ENCODE measurements at places on chromosomes 2 and 18.

- no peak for DNase-seq
Measured at GRCh38 chr18:48024881-48025660, 94.6 kb upstream of the SMAD2 start.

GRCh38 chr2:237692601-237693290 is 65.4 kb downstream of the LRRFIP1 start:
- DNase-seq: peak; percentile 75

DNA sequence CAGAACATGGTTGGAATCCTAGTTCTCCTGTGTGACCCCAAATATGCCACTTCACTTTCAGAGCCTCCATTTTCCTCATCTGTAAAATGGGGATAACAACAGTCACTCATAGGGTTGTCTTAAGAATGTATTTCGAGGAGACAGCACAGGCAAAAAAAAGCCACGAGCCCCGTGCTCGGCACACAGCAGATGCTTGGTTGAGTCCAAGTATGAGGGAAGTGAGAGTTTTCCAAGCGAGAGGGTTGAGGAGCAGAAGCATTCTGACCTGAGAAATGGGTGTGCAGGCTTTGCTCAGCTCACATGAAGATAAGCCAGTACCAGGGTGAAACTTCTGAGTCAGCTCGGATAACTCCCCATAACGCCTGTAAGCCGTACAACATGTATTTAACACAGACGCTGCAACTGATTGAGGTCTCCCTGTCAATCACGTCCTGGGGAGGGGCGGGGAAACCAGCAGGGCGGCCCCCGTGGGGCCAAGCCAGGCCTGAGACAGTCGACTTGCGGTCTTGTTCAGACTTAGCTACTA is 23.0 kb upstream of the ODC1 start:
- peak; percentile 26 for DNase-seq

GRCh38 chr2:19287324-19287723 is 71.1 kb downstream of the OSR1 start:
- DNase-seq: no peak

DNA sequence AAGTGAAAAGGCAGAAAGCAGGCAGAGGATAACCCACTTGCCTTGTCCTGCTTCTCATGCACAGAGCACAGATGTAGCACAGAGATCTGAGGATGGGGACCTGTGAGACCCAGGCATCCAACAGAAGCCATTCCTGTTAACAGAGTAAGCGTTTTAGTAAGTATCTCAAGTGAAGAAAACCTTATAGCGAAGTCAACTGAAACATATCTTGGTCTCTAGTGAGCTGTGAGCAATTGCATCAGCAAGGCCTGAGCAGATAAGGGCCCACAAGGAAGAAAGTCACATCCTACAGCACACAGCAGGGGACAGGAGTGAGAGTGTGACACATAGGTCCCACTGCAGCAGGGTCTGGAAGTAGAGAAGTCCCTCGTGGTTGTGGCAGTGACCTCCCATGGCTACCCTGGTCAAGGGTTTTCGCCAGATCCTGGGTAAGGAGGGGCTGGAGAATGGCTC is 248.7 kb upstream of the TNP1 start:
- no peak for DNase-seq

- DNase-seq: no peak
Measured at GRCh38 chr2:168180483-168180882, 66.9 kb downstream of the STK39 start.

GRCh38 chr2:163558251-163559021 is 177.4 kb downstream of the FIGN start:
- DNase-seq: peak; percentile 80

DNA sequence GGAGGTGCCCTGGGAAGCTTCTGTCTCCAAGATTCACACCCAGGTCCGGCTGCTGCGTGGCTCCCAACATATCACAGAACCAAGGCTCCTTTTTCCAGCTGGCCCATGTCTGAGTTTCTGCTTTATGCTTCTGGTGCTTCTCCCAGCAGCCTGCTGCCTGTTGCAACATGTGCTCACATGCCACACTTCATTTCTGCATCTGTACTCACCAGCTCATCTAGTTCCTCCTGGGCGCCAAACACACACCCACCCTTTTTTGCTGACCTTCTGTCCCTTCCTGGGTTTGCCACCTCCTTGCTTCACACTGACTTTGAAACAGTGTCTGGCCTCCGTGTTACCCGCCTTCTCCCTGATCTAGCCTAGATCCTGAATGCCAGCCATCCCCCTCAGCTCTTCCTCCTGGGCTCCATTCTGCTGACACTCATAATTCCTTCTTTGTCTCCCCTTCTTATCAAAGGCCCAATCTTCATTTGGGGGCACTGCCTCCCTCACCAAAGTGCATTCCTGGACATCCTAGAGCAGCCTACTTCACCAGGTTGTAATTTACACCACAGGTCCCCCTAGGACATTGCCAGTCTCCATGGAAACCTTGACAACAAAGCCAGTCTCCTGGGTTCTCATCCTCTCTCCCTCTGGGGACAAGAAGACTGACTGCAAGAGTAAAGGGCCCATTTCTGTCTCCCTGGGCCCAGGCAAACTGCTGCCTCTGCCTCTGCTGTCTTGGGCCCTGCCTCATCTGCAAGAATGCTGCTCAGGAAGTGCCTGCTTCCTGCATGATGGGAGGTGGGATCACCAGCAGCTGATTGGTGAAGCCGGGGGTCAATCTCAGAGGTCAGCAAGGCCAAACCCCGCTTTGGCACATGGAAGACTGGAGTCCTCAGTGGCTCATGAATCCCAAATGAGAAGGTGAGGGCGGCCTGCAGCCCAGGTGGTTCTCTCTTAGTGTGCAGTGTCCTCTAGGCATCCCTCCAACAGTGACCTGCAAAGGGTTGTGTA is 13.9 kb upstream of the PROM2 start:
- no peak for DNase-seq

DNA sequence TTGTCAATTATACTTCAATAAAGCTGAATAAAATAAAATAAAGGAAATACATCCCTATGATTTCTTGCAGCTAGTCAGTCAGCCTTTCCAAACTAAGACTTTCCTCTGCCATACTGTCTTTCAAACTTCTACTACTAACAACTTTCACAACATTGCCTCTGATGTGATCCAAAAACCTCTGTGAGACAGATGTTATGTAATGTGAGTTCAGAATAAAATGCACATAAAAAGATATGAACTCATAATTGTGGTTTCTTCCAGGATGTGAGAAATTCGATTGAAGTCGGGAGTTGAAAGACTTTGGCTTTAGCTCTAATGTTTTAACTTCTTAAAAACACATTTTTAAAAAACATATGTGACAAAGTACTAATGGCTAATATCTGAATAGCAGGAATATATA is 98.7 kb downstream of the PIGN start:
- DNase-seq: no peak

GRCh38 chr18:70127359-70127758 is 78.1 kb downstream of the RTTN start:
- no peak for DNase-seq

- DNase-seq: no peak
Measured at GRCh38 chr2:10159581-10160131, 37.1 kb downstream of the RRM2 start.

GRCh38 chr18:11658989-11659388 is 30.1 kb upstream of the GNAL start:
- DNase-seq: no peak

- DNase-seq: no peak
Measured at GRCh38 chr2:213259266-213259665, 25.0 kb upstream of the SPAG16 start.

GRCh38 chr2:220000080-220000479 is 372.6 kb downstream of the SLC4A3 start:
- DNase-seq: no peak

DNA sequence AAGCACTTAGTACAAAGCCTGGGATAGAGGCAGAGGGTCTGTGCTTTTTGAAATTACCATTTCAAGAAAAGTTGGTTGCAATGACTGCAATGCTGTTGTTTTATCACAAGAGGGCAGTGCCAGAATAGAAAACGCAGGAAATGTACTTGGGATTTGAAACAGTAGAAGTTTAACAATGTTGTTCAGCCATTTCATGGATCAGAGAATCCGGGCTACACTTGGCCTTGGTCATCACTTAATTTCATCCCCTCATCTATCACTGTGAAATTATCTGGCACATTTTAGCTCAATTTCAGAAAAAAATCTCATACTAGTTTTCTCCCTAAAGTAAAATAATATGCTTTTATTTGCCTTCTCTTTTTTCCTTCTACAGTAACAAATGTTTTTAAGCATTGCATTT is 70.8 kb downstream of the RAPGEF4 start:
- DNase-seq: peak; percentile 84

- DNase-seq: no peak
Measured at GRCh38 chr2:130796290-130796689, 40.4 kb upstream of the ARHGEF4 start.

Data from NCI-H82 (cell line).